Effector memory CD8-positive, alpha-beta T cell (primary cell): ENCODE measurements at places on chromosomes 12 and 14.

DNA sequence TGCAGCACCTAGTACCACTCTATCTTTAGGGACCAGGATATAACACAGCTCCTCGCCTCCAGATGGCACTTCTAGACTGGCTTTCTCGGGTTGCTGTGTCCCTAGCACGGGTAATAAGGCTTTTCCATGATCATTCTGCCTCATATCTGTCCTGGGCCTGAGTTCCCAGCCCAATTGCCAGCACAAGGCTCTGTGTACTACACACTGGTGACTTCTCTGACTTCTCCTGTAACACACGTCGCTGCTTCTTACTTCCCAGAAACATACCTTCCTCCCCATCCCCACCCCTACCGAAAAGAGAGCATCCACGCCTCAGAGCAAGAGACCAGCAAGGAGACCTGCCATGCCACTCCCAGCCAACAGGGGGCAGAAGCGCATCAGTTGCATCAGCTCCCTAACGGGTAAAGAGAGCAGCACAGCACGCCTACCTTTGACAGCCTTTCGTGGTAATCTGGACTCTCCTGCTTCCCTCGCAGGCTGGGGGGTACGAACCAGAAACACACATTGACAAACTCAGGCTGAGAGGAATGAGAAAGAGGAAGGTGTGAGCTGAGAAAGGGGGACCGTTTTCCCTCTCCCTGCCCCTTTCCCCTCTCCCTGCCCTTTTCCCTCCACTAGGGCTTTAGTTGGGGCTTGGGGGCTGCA, 21.2 kb upstream of the ZNF740 start:
- DNase-seq = peak; percentile 87

DNA sequence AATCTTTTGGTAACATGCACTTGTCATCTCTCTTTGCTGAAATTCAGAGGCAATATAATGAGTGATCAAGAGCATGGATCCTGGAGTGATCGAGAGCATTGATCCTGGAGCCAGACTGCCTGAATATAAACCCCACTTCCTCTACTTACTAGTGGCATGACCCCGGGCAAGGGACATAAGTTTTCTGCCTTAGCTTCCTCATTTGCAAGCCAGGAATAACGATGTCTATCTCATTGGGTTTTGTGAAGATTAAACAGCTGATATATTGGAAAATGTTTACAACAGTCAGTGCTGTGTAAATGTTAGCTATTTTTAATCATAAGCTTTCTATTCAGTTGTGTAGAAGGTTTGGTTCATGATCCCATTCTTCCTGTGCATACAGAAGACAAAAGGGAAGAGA, 2.4 kb upstream of the CSRNP2 start:
- DNase-seq = no peak

- no peak for DNase-seq
Observed at GRCh38 chr12:63963868-63964267, 119.4 kb downstream of the SRGAP1 start.

DNA sequence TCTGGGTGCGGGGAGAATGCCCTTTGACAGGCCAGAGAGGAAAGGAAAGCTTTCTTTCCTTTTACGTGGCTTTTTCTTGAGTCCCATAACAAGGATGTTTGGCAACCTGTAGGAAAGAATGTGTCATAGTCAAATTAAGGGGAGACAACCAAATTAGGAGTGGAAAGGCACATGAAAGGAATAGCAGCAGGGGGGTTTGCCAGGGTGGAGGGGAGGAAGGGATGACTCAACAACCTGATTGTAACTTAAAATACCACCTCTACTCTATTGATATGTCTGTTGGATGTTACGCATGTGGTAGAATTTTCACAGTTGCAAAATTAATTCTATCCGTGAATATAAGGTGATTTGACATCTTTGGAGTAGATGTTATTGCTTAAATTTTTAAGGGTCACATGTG, 28.5 kb upstream of the MYBPC1 start:
- DNase-seq = no peak

GRCh38 chr12:57129889-57130288, 1.6 kb downstream of the LRP1 start:
- DNase-seq = no peak

DNA sequence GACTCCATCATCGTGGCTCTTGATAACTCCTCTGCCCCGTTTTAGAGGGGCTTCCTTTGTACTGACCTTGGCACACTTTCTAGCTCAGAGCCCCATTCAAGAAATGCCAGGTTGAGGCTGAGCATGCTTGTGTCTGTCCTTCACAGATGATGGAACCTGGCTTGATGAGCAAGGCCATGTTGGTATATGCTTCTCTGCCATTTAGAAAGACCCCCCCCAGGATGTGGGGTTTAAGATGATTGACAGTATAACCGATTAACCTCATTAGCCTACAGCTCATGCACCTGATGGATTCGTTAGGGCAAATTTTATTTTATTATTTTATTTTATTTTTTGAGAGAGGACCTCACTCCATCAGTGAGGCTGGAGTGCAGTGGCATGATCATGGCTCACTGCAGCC, 21.0 kb downstream of the BATF start:
- no peak for DNase-seq

DNA sequence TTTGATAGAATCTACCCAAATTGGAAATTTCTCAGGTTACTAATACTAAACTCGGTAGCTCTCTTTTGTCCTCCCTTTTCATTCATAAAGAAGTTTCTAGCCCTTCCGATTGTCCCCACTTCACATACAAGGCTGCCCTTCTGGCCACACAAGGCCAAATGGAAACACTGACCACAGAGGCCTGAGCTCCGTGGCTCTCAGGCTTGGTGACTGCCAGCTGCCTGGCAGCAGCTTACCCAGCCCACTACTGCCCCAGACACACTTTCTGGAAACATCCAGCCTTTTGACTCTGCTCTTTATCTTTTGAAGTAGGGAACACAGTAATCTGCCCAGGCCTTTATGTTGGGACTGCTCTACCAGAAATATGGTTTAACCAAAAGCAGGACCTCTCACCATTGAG, 167.2 kb downstream of the GCH1 start:
- no peak for DNase-seq

GRCh38 chr14:104739546-104740516, 13.1 kb upstream of the SIVA1 start:
- DNase-seq = no peak
